GM20000 (cell line): ENCODE measurements at places on chromosomes 5 and 9.

DNA sequence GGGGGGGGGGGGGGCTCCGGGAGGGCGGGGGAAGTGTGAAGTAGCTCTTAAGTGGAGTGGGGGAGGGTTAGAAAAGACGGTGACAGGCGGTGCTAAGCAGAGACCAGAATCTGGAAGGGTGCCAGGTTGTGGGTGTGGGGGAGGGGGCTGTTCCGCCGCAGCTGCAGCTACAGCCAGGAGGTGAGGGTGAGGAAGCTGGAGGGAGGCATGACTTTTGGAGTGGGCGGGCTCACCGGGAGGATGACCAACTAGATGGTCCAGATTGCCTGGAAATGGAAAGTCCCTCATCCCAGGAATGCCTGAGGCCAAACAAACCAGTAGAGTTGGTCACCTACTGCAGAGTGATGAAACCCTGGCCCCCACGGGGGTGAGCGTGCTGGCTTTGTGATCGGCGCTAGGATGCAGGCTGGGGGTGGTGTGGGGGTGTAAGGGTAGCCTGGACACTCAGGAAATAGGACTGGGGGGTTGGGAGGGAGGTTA lies 158.1 kb upstream of the SHB start:
- peak; percentile 68 for DNase-seq

- DNase-seq: no peak
Measured at GRCh38 chr9:91187965-91188344, 173.8 kb downstream of the AUH start.

DNA sequence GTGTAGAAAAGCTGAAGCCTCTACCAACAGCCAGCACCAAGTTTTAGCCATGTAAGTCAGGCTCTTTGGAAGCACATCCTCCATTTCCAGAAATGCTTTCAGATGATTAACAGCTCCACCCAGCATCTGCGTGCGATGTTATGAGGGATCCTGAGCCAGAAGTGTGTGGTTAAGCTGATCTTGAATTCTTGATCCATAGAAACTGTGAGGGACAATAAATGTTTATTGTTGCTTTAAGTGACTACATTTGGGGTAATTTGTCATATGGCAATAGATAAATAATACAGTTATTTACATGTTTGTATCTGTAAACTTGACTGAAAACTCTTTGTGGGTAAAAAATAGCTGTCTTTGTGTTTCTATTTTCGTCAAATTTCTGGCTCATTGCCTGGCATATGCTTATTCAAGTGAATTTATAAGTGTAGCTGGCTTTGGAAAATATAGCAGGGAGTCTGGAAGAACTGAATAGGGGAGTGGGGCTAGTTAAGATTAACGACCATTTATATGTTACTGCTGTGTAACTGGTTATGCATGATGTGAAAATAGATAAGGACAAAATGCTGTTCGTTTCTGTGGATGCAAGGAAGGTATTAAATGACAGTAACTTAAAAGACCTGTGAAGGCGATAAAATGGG lies 234.1 kb downstream of the LRRC70 start:
- no peak for DNase-seq

DNA sequence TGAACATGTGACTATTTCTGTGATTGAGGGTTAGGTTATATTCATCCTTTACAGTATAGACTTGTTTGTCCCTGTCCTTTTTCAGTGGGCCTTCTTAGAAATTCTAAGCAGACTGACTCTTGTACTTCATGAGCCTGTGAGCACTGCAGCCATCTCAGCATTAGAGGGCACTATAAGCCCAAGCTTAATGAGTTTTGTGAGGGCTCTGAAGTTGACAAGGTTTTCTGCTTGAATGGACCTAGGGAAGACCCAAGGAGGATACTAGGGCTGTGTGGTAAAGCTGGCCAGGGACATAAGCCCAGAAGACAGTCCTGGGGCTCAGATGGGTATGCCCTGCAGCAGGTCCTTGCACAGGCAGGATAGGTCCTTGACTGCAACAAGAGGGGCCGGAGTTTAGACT lies 126.5 kb downstream of the MRPS30 start:
- no peak for DNase-seq

DNA sequence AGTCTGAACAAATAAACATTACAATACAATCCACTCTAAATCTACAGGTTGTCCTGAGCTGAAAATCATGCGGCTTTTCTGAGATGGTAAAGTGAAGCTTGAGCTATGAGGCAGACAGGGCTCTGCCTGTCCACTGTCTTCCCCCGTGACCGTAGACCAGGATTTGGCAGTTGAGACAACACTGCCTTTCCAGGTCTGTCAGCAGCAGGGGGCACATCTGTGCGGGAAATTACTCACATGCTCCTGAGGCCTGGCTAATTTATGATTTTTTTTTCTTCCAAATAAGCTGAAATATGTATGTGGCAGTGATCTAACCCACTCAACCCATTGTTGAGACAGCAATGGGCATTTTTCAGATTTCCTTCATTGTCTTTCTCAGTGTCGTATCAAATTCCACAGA lies 307.9 kb downstream of the FBXL7 start:
- no peak for DNase-seq

GRCh38 chr5:73322437-73323076 lies 126.0 kb downstream of the FOXD1 start:
- DNase-seq: no peak

- DNase-seq: no peak
Measured at GRCh38 chr9:88997646-88998045, 6.4 kb downstream of the S1PR3 start.

DNA sequence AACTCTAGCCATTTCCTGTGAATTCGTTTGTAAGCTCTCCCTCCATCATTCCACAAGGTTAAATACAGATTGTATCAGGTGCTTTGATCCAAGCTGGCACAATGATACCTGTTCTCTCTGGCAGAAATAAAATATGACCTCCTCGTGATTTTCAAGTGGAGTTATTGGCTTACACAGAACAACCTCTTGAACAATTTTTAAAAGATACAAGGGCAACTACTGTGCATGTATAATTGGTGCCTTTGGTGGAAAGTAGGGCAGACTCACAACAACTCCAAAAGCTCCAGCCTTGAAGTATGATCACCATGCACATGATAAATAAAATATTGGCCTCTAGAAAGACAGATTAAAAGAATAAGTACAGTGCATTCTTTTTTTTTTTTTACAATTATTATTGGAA lies 106.0 kb downstream of the SEMA6A start:
- DNase-seq: no peak

GRCh38 chr5:127324756-127325155 lies 34.2 kb downstream of the MEGF10 start:
- DNase-seq: no peak

DNA sequence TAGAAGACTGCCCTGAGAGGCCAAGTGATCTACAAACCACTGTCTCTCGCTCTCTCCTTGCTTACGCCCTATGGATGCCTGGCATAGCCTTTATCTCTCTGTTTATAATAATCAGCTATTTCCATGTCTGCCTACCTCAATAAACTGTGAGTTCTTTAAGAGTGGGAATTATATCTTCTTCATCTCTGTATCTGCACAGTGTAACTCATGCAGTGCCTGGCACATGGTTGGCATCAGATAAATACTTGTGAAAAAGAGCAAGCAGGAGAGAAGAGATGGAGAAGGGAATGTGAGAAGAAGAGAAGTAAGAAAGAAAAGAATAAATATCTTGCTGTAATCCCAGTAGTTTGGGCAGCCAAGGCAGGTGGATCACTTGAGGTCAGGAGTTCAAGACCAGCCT lies 94.6 kb upstream of the TNPO1 start:
- no peak for DNase-seq

GRCh38 chr5:140840978-140841962 lies at the start of gene PCDHA8:
Gene PCDHA8 (plus strand): TSS chr5:140841187. CDS start chr5:140841322, 135 bp downstream.
- DNase-seq: no peak

- DNase-seq: no peak
Measured at GRCh38 chr5:61666064-61666621, 334.1 kb downstream of the ZSWIM6 start.

- DNase-seq: no peak
Measured at GRCh38 chr9:90044710-90045151, 439.9 kb downstream of the GADD45G start.

DNA sequence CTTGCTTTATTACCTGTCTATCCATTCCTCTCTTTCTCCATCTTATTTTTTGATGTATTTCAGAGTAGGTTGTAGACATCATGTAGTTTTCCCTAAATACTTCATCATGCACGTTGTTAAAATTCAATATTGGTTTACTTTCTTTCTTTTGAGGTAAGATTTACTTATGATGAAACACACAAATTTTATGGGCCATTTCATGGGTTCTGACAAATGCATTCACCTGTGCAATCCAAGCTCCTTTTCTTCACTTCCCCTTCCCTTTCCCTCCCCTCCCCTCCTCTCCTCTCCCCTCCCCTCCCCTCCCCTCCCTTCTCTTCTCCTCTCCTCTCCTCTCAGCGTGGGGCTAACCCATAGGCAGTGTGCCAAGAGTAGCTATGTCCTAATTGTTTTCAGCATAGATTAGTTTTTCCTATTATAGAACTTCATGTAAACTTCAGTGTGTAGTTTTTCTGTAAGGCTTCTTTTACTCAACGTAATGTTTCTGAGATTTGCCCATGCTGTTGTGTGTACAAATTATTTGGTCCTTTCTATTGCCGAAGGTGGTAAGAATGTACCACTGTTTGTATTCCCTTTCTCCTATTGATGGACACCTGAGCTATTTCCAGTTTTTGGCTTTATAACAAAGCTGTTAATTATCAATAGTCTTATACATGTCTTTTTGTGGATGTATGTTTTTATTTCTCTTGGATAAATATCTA lies 92.9 kb upstream of the CLINT1 start:
- no peak for DNase-seq

GRCh38 chr9:131584858-131585257 lies 39.5 kb downstream of the PRRT1B start:
- no peak for DNase-seq

DNA sequence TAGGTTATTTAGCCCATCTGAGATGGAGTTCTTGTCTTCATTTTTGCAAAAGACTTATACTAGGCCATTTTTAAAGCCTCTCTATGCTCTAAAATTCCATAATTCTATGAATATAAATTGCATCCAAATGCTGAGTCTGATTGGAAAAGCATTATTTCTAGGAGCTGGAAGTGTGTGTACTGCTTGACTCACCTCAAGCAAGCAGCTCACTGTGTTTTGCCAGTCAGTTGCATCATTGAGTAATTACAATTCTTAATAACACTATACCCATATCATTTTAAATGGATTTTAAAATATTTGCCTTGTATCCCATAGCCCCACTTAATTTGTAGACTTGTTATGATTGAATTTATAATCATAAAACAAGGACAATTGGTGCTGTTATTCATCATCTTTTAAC lies 161.0 kb downstream of the PAM start:
- DNase-seq: no peak

GRCh38 chr9:130331573-130331972 lies 66.0 kb downstream of the HMCN2 start:
- DNase-seq: no peak

DNA sequence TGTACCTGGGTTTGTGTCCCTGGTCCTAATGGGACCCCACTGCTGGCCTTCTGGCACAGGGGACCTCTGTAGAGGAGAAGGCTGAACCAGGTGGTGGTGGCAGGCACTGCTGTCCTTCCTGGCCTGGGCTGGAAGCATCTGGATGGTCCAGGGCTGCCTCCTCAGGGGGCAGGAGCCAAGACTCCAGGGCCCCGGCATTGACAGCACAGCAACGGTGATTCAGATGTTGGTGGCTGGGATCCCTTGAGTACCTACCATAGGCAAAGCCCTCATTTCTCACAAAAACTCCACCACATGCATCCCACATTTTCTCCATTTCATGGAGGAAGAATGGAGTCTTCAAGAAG lies 15.0 kb downstream of the FGD3 start:
- no peak for DNase-seq

GRCh38 chr5:7816535-7816901 lies 34.4 kb downstream of the CFAP90 start:
- no peak for DNase-seq

DNA sequence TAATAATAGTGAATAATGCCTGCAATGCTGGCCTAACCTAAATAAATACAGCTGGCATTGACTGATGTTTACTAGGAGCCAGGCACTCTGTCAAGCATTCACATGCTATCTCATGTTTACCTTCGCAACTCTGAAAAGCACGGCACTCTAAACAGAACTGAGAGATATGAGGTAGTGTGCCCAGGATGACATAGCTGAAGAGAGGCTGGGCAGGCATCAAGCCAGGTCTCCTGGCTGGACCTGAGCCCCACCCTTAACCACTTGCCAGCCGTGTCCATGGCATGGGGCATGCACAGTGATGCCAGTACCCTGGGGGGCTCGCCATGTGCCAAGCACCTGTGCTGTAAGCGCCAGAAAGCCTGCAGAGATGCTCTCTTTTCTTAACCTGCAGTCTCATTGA lies 119.4 kb upstream of the MVB12B start:
- DNase-seq: no peak

GRCh38 chr9:124297551-124297901 lies 39.8 kb downstream of the NEK6 start:
- DNase-seq: no peak

DNA sequence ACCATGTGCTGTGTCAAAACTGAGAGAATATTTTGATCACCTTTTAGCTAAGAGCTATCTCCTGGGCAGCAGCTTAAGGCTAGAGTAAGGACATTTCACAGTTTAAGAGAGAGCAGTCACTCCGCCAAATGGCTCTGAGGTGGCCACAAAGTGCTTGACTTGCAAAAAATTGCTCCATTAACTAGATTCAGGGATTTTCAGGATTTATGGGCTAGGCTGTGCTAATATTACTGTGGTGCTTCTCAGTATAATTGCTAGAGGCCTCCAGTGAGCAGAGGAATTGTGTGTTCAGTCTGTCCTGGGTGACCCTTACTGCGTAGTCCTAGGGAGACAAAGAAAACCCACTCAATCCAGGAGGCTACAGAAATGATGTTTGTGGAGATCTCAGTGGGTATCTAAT lies 65.2 kb downstream of the PALM2AKAP2 start:
- DNase-seq: no peak
